ENCODE measurements at places on chromosomes 16 and 17.

GRCh38 chr16:56606476-56607108, 1.8 kb upstream of the MT2A start:
- DNase-seq, result peak; percentile 76

DNA sequence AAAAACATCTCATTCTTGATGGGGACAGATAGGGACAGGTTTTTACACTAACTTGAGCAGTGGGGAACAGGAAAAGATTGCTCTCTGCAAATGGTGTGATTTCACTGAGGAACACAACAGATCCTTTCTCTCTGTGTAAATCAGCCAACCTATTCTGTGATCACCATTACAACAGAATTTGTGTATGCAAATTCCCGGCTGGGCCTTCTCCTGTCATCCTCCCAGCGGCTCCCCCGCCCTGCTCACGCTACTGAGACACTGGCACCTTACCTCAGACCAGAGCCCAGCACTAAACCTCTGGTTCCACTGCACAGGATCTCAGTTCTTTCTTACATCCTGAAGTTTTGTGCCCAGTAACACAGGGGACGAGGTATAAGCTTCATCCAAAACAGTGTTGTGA, 97.0 kb upstream of the FA2H start:
- DNase-seq, result no peak

- no peak for DNase-seq
Measured at GRCh38 chr17:52298881-52299280, 140.4 kb upstream of the CA10 start.

DNA sequence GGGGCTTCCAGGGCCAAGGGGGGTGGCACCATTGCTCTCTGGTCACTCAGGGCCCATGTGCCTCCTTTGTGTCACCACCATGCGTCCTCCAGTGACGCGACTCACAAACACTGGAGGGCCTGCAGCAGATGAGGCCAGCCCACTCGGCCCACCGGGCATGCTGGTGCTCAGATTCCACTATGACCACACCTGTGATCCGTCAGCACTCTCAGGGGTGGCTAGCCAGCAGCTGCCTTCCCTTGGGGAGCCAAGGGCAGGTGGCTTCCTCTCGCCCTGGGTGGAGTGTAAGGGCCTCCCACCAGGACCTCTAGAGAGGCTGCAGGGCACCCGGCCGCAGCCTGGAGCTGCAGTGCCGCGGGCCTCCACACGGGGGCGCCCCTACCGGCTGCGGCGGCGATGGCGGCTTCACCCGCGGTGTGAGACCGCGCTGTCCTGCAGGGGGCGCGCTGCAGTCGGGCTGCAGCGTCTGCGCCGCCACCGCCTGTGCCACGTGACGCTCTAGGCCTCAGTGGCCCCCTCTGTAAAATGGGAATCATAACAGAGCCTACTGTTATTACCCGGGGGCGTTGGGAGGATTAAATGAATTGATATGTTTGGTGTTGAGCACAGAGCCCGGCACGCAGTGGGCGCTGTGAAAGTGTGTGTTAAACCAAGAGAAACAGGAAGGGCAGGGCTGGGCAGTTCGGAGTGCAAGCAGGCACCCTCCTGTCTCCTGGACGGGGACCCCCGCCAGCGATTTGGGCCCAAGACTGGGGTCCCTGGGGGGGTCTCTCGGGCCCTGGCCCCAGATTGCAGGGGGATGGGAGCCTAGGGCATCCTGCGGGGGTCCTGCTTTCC, 192.4 kb upstream of the GSE1 start:
- no peak for DNase-seq

GRCh38 chr16:68732042-68732680, 4.9 kb upstream of the CDH1 start:
- no peak for DNase-seq

DNA sequence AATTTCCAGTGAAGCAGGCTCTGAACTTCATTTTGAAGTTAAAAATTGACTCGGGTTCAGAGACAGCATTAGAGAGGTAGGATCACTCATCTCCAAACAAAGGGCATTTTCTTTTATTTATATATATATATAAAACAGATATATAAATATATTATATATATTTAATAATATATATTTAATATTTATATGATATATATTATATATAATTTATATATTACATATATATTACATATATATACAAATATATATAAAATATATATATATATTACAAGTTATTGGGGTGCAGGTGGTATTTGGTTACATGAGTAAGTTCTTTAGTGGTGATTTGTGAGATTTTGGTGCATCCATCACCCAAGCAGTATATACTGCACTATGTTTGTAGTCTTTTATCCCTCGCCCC, 320.8 kb downstream of the MAP2K6 start:
- no peak for DNase-seq

DNA sequence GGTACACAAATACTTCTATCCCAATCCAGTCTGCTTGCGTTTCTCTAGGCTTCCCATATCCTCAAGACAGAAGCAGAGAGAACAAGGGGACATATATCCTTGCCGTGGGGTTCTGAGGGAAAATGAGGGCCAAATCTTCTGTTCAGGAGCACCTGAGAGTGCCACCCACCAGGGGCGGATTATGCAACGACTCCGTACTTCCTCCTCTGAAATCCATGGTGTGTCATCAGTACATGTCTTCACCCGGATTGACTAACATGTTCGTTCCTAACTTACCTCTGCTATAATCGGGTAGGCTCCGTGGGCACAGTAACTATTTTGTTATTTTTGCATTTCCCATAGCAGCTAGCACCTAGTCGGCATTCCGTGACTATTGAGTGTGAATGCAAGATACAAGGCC, 7.8 kb upstream of the ZNF200 start:
- no peak for DNase-seq

DNA sequence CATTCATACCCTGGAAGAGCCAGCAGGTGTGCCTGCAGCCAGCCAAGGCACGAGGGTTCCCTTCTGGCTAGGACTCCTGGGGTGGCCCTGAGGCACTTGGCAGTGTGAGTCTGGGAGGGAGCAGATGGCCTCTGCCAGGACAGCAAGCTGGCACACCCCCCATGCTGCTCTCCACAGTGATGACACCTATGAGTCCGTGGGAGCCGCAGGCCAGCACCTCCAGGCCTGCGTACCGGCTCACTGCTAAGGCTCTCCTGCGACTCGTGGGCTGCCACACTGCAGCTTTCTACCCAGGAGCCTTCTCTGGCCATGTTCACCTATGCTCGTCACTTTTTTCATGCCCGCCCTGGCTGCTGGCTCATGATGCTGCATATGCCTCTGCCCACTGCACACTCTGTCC, 68.1 kb downstream of the NDEL1 start:
- DNase-seq, result no peak

DNA sequence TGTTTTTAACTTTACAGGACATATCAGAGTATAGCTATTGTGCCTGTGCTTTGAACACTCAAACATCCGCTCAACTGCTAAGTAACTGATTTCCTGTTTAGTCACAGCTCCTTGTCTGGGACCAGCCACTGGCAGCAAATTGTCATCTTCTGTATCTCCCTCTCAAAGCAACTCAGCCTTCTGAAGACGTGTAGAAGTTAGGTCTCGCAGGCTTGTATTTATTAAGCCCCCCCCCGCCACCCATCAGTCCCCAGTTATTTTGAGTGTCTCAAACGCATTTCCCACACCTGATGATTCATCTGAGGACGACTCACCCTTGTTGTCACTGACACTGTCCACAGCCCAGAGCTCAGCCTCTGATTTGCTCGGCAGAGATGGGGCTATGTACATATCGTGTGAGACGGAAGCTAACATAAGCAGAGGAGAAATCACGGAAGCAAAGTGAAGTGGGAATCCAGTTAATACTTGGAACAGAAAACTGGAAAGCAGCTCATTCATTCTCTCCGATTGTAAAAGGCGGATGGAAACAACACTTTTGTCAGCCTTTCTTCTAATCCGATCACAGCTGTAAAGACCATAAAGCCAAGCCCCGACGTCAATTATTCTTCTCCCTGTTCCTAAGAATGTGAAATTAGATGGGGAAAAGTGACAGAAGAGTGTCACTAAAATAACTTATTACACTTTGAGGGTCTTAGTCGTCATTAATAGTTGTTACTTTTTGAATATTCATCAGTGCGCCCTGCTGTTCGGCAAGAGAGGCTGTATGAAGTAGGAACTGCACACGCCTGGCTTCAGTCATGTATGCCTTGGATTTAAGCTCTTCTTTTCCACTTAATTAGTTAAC, 64.2 kb downstream of the PITPNC1 start:
- peak; percentile 11 for DNase-seq

- DNase-seq, result no peak
Measured at GRCh38 chr17:57288773-57289121, 32.4 kb downstream of the MSI2 start.

- DNase-seq, result no peak
Measured at GRCh38 chr17:77371117-77371887, 230.5 kb downstream of the SEC14L1 start.

- no peak for DNase-seq
Measured at GRCh38 chr16:85386467-85387170, 226.5 kb upstream of the GSE1 start.

DNA sequence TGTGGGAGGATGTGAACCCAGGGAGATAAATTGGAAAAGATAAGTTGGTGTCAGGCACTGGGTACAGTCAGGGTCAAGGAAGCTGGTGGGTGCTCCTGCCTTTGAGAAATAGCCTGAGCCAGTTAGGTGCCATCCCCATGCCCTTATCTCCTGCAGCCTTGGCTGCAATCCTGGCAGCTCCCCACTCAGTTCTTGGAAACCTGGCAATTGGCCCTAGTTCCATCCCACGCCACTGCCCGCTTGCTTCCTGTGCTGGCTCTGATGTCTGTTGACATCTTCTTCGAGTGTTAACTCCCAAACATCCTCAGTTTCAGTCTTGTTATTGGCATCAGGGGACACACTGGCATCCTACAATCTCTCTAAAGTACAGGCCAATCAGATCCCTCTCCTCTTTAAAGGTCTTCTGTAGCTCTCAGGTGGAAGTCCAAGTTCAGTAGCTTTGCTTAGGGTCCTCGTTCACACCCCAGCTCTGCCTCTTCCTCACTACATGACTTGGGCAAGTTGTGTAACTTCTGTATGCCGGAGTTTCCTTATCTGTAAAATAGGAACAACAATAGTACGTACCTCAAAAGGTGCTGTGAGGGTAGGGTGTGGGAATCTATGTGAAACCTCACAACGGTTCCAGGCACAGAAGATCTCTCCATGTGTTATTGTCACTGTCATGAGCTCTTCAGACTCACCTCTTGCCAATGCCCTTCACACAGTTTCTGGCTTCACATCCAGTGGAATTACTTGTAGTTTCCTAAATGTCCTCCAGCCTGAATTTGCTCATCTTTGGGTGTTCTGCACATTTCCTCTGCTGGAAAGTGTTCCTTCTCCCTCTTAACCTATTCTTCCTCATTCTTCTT, 13.5 kb upstream of the PRKAR1A start:
- no peak for DNase-seq

- DNase-seq, result no peak
Measured at GRCh38 chr17:52532373-52532772, 373.9 kb upstream of the CA10 start.

DNA sequence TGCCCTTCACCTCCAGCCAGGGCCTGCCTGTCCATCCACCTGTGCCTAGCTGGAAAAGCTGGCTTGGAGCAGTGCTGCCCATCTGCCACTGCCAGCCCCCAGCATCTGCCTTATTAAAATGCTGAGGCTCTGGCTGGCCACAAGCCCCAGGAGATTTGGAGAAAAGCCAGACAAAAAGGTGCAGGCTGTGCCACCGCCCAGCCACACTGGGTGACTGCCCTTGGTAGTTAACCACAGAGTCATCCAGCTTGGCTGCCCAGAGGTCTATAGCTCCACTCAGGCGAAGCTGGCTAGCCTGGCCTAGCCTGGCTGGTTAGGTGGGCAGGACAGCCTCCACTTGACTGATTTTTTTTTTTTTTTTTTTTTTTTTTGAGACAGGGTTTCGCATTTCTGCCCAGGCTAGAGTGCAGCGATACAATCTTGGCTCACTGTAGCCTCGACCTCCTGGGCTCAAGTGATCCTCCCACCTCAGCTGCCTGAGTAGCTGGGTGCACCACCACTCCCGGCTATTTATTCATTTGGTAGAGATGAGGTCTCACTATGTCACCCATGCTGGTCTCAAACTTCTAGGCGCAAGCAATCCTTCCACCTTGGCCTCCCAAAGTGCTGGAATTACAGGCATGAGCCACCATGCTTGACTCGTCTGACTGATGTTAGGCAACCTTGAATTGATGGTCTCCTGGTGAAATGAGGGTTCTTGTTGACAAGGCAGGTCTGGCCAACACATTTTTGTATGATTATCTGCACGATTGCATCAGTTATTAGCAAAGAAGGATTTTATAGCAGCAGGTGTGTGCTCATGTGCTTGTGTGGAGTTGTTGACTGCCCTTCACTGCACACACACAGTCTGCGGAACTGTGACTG, 103.8 kb downstream of the RAB11FIP4 start:
- DNase-seq, result no peak

DNA sequence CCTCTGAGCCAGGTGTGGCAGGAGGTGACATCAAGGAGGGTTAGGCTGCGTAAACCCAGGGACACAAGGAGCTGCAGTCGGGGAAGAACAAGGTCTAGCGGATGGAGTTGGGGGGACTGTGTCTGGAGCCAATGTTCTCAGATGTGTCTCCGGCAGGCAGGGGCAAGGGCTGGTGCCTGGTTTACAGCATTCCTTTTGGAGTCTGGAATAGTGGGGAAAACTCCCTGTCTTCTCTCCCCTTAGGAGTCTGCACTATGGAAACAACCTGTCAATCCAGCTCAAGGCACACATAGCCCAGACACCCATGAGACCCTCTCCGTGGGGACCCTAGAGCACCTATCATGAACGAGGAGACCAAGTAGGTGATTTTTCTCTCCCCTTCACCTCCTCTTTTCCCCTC, 27.5 kb downstream of the NLRC5 start:
- no peak for DNase-seq

GRCh38 chr16:63361032-63361624, 1324.9 kb upstream of the CDH8 start:
- no peak for DNase-seq

DNA sequence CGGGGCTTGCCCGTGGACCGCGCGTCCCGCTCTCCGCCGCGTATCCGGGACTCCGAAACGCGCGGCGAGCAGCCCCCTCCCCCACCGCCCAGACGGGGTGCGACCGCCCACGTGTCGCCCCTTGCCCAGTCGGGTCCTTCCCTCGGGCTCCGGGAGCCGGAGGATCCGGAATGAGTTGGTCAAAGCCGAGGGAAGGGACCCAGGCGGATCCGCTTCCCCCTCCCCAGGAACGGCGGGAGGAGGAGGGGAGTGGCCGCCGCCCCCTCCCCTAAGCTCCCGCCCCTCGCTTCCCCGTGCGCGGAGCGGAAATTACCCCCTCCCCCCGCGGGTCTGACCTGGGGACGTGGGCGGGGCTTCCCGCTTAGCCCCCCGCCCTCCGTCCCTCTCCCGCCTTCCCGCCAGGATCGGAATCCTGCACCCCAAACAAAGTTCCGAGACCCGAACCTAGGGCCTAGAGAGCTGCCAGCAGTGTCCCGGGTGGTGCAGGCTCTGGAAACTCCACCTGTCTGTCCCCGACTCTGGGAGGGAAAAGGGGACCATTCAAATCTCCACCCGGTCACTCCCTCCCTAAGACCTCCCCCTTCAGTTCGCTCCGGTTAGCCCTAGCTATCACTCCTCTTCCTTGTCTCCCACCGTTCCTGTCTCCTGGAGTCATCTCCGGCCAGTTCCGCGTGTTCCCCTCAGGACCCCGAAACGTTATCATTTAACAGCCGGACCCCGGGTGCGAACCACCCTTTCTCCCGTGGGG, 1.0 kb upstream of the IGF2BP1 start:
- no peak for DNase-seq

Data from BJ (cell line).